Activated naive CD8-positive, alpha-beta T cell treated with anti-CD3 and anti-CD28 coated beads, Interleukin-2, amount 50 U/mL, for 24 hours (primary cell): ENCODE measurements at places on chromosomes 13 and 19.

GRCh38 chr13:73190477-73190876 is 131.7 kb downstream of the KLF5 start:
- no peak for DNase-seq
- H3K27ac ChIP-seq = no peak overlapping the region
- H3K27me3 ChIP-seq = peaks cover 5% of the 10 kb centered on the region
- no peak overlapping the region for H3K4me3 ChIP-seq
- no peaks in the 10 kb centered on the region for H3K36me3 ChIP-seq

DNA sequence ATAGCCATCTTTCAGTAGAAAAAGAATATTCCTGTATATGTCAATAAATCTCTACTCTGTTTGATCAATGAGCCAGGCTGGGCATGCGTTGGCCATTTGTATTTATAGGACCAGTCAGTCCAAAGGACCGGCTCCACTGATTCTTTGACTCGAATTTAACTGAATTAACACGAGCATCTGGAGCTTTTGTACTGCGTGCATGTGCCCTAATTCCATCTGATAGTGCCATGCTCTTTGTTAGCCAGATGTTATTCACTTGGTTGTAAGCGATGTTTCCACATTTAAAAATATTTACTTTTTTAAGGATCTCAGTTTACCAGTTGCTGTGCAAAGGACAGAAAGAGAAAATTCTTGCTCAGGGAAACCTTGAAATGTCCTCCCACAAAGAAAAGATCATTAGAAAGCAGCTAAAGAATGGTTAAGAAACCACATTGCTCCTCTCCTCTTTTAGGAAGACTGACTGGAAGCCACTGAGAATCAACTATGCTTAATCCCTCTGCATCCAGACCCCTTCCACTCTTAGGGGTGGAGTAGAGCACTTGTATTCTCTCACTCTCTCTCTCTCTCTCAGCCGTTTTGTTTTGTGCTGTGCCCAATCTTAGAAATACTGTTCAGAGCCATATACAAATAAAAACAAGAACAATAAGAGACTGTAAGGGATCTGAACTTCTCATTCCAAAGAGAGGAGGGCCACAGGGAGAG is 165.8 kb downstream of the DCLK1 start:
- H3K4me3 ChIP-seq = no peak overlapping the region
- H3K27me3 ChIP-seq = no peaks in the 10 kb centered on the region
- no peaks in the 10 kb centered on the region for H3K4me1 ChIP-seq
- no peak for DNase-seq
- no peak overlapping the region for H3K27ac ChIP-seq

DNA sequence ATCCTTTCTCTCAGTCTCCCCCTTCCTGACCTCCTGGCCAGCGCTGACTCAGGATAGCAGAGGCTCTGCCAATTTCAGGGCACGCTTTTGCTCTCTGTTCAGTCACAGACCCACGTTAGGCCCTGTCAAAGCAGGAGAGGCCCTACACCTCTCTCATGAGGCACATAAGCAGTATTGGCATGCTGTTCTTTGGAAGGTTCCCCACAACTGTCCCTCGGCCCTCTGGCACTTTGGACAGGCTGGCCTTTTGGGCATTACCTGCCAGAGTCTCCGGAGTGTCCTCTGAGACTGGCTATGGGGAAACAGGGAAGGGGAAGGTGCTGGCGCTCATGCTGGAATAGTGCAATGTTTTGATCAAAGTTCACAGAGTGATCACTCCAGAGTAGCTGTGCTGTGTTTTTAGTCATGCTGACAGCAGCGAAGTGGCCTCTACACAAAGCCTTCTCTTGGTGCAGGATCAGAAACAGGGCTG is 23.7 kb upstream of the UBE2L5 start:
- H3K4me3 ChIP-seq = no peak overlapping the region
- DNase-seq = no peak
- no peaks in the 10 kb centered on the region for H3K36me3 ChIP-seq
- H3K27ac ChIP-seq = no peak overlapping the region
- H3K27me3 ChIP-seq = no peaks in the 10 kb centered on the region

DNA sequence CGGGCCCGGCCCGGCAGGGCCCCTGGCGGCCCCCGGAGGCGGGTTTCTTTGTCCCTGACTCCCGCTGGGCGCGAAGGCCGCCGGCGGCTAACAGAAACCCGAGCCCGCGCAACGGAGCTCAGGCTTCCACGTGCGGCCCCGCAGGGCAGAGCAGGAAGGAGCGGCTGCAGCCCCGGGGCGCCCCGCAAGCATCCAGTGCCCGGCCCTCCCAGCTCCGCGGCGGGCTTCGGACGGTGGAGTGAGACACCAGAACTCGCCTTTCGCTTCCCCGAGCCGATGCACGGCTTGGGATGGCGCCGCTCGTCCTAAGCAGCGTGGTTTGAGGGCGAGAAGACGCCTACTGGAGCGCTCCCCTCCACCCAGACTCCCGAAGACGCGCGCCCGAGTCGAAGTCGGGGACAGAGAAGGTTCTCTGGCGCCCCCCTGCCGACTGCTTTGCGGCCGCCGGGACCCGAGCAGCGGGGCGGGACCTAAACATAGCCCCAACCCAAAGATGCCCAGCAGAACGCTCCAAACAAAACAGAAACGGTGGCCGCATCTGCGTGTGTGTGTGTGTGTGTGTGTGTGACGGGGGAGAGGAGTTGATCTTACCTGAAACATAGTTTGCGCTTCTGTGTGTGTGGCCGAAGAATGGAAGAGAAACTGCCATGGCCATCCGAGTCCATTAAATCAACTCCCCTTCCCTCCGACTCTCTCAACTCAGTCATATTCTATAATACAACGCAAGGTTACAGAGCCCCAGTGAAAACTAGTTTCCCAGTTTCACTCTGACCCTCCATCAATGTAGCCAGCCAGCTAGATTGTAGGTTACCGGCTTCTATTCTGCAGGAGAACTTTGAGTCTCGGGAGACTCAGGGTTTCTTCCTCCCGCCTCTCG is 629 bp upstream of the FGF9 start:
- no peaks in the 10 kb centered on the region for H3K36me3 ChIP-seq
- H3K27ac ChIP-seq = no peak overlapping the region
- peaks cover 51% of the 10 kb centered on the region for H3K4me1 ChIP-seq
- peaks cover 45% of the 10 kb centered on the region for H3K27me3 ChIP-seq
- peak overlapping the region; percentile 84 for H3K4me3 ChIP-seq
- peak; percentile 66 for DNase-seq

GRCh38 chr13:75309981-75310580 is 171.9 kb downstream of the TBC1D4 start:
- no peak for DNase-seq
- H3K36me3 ChIP-seq = peaks cover 69% of the 10 kb centered on the region
- peak overlapping the region; percentile 87 for H3K27ac ChIP-seq
- H3K4me3 ChIP-seq = peak overlapping the region; percentile 81
- no peaks in the 10 kb centered on the region for H3K27me3 ChIP-seq

DNA sequence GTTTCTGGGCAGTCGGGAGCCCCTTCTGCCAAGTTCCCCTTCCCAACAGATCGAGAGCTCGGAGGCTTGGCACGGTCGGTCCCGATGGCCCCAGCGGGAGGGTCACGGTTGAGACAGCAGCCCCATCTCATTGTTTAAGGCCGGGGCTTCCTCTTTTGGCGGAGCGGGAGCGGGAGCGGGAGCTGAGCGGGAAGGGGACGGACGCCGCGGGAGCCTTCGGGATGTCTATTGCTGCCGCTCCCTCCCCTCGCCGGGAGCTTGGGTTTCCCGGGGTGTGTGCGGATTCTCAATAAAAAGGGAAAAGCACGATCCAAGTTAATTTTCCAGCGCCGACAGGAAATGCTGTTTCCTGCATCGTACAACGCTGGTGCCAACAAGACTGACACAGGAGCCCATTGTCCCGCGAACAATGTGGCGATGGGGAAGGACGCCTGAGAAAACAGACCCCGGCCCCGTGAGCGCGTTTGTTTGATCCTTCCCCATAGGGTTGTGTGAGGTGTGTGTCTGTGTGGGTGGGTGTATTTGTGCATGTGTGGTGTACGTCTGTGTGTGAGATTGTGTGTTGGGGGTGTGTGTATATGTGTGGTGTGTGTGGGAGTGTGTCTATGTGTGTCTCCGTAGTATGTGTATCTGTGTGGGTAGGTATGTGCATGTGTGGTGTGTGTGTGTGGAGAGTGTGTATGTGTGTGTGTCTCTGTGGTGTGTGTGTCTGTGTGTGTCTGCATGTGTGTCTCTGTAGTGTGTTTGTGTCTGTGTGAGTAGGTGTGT is 36.3 kb upstream of the FLT1 start:
- peaks cover 34% of the 10 kb centered on the region for H3K27me3 ChIP-seq
- H3K36me3 ChIP-seq = no peaks in the 10 kb centered on the region
- no peak for DNase-seq
- H3K27ac ChIP-seq = no peak overlapping the region
- H3K4me1 ChIP-seq = peaks cover 4% of the 10 kb centered on the region

DNA sequence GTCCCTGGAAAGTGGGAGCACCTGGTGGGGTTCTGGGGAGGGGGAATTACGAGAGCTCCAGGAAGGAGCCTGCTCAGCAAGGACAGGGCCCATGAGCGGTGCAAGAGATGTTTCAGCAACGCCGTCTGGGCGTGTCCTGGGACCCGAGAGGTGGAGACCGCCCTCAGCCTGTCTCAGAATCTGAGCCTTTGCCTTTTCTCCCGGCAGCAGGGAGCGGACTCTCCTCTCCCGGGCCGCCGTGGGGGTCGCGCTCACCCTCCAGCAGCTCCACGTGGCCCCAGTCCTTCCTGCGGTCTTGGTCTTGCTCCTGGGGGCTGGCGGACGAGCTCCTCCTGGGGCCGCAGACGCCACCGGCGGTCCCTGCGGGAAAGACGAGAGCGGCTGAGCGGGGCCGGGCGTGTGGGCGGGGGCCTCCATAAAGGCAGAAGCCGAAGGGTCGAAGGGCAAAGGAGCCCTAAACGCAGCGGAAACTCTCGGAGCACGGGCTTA is 714 bp downstream of the POLRMT start:
- peaks cover 24% of the 10 kb centered on the region for H3K36me3 ChIP-seq
- peaks cover 2% of the 10 kb centered on the region for H3K27me3 ChIP-seq
- H3K27ac ChIP-seq = peak overlapping the region; percentile 95

DNA sequence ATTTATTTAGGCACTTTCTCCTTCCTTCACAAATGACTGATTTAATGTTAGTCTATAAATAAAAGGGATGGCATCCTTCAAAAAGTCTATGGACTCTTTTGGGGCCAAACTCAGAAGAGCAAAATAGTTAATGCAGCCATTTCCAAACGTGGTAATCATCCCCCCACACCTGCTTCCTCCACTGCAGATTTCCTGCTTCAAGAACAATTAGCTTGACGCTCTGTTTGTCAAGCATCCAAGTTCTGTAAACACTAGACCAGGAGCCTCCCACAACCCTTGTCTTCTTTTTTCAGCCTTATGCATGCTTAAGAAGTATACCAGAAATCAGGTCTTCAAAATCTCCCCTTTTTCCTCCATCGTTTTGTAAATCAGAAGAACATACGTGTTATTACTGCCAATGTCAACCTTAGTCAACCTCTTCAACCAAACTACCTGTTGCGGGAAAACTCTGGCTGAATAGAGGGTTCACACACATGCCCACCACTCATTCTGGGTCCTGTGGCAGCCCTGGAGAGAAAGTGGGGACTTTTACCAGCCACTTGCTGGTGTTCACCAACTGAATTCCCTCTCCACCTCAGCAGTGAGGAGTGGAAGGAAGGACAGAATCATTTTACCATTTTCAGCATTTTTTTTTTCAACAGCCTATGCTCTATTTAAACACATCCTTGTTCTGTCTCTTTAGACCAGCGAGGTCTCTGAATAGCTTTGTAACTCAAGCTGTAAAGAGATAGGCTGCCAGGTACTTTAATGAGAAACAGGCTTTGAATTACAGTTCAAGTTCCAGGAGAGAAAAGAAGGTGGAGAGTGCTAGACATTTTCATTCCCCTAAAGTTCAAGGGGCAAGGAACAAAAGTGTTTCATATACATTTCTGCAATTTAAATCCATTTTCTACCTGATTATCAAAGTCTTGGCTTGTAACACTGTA is 39.1 kb downstream of the EFNB2 start:
- no peaks in the 10 kb centered on the region for H3K36me3 ChIP-seq
- H3K27ac ChIP-seq = no peak overlapping the region
- H3K4me1 ChIP-seq = peaks cover 24% of the 10 kb centered on the region
- peaks cover 63% of the 10 kb centered on the region for H3K27me3 ChIP-seq

DNA sequence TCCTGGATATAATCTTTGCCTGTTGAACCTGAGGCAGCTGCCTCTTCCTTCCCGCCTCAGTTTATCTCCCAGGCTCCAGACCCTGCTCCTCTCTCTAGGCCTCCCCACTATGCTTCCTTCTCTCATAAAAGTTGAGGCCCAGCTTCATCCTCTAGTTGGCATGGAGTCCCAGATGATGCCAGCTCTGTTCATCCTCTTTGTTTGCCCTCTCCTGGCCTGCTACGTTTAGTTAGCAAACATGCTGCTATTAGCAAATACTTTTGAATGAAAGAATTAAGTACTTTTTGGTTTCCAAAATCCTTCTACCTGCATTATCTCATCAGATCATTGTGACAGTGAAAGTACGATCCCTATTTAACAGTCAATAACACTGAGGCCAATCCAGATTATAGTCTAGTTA is 472.5 kb downstream of the COG6 start:
- no peaks in the 10 kb centered on the region for H3K27me3 ChIP-seq
- no peak overlapping the region for H3K27ac ChIP-seq
- no peak overlapping the region for H3K4me3 ChIP-seq
- no peak for DNase-seq
- H3K4me1 ChIP-seq = peaks cover 53% of the 10 kb centered on the region

- H3K27me3 ChIP-seq = peaks cover 2% of the 10 kb centered on the region
- H3K36me3 ChIP-seq = no peaks in the 10 kb centered on the region
- H3K27ac ChIP-seq = no peak overlapping the region
- no peak for DNase-seq
- no peaks in the 10 kb centered on the region for H3K4me1 ChIP-seq
These were observed 684.8 kb downstream of the DIAPH3 start for GRCh38 chr13:59478908-59479307.

DNA sequence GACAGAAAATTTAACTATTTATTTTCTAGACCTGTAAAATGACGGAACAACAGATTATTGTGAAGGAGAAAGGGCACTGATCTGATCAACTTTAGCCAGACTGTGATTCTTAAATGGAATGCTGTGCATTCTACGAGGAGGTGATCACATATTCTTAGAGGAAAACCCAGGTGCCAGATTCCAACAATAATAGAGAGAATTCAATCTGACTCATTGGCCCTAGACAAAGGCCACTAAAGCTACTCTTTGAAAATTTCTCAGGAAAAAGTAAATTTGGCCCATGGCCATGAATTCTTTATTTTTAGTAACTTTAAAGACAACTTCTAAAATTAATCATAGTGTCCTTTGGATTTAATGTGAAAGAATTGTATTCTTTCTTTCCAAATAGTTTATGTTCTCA is 58.6 kb upstream of the POSTN start:
- H3K4me3 ChIP-seq = no peak overlapping the region
- H3K36me3 ChIP-seq = no peaks in the 10 kb centered on the region
- H3K27me3 ChIP-seq = no peaks in the 10 kb centered on the region
- no peak for DNase-seq
